ENCODE measurements at places on chromosomes 7 and 10.

- no peak for DNase-seq
Observed at GRCh38 chr7:37390114-37390513, 58.5 kb downstream of the ELMO1 start.

GRCh38 chr10:47025540-47026300 is 114.5 kb downstream of the PTPN20 start:
- DNase-seq, result no peak

GRCh38 chr10:97034301-97034700 is 151.5 kb downstream of the SLIT1 start:
- no peak for DNase-seq

DNA sequence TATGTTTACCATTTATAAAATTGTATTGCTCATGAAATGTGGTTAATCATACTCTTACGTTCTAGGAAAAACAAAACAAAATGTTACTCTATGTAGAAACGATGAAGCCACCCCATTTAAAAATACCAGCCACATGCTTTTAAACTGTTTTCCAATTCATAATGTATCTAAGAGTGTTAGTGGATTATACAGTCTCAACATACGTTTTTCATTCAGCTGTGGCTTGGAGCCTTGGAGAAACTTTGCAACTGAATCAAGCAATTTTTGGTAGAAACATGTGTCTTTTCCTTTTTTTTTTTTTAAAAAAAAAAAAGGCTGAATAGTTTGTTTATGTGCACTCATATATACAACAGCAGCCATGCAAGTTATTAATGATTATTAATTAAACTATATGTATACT is 378.0 kb upstream of the SEMA3D start:
- DNase-seq, result no peak

DNA sequence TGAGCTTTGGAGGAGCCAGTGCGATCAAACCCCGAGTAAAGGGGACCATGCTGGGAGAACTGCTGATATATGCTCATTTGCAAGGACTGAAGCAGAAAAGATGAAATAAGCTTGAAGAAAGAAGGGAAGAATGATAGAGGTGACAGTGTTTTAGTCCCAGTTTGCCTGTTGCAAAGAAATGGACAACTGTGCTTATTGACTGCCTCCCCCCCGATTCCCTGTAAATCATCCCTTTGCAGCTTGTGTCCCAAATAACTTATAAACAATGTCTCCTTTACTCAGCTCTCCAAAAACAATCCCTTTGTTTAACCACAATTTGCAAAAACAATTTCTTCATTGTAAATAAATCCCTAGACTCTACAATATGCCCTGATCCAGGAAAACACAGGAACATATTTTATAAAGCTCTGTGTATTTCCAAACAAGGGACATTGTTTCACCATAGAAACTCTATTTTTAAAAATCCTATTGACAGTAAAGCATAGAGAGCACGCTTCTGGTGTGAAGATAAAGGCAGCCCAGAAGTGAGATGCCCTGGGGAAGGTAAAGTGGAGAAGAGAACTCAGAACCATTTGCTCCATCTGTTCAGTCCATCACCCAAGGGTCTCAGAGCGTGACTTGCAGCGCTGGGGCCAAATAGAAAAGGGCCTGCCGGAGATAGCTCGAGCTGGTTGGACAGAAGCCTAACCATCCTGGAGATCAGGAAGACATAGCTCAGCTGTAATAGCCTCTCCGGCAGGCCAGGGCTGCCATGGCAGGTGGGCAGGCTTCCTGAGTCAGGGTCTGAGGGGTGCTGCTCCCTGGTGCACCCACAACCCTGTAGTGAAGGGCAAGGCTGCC is 280.5 kb downstream of the WDR11 start:
- no peak for DNase-seq

GRCh38 chr10:113965683-113966082 is 78.0 kb upstream of the ADRB1 start:
- DNase-seq, result no peak

DNA sequence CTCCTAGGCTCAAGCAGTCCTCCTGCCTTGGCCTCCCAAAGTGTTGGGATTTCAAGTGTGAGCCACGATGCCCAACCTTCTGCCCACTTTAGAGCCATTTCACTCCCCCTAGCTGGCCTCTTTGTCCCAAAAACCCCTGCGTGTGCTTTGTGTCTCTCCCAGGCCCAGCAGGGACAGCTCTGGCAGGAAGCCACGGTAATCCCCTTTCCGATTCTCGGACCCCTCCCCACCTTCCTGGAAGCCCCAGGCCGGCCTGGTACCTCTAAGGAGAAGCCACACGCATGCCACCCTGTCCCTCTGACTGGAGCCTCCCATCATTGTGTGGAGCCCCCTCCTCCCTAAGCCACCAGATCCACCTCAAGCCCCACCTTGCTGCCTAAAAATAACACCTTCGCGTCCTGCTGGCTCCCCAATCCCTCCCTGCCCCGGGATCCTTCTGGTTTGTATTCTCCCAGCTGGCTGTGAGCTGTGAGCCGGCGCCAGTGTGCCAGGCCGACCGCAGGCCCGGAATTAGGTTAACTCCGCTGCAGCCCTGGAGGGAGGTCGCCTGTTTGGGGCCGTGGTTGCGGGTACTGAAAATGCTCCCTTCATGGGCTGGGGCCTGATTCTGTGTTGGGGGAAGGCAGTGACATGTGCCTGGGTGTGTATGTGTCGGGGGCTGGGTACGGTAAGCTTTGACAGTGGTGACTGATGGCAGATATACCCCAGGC is 16.4 kb upstream of the SRRM3 start:
- DNase-seq, result no peak

DNA sequence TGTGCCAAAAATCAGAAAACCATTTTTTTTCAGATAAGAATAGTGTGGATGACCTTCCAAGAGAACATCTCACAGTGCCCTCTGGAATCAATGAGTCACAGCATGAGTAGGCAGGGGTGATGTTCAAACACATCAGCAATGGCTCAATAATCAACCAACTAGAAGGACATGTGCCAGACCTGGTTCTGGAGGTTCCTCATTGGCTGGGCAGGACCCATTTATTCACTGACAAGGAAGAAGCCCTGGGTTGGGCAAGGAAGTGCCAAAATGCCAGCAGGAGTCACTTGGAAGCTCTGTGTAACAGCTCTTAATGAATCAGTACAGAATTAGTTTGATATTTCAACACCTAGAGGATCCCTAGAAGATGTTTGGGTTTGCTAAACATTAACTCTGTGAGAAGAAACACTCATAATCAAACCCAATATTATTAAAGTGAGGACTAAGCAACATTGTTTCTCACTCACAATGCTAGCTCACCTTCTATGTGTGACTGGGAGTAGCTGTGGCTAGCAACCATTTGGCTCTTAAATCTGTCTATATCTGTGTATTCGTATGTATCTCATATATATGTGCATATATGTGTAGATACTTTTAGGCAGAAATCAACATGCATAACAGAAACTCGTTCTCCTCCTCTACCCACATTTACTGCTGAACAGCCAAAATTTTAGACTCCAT is 72.3 kb upstream of the APBB1IP start:
- DNase-seq, result no peak

GRCh38 chr10:98638920-98639319 is 192.2 kb upstream of the HPS1 start:
- no peak for DNase-seq

DNA sequence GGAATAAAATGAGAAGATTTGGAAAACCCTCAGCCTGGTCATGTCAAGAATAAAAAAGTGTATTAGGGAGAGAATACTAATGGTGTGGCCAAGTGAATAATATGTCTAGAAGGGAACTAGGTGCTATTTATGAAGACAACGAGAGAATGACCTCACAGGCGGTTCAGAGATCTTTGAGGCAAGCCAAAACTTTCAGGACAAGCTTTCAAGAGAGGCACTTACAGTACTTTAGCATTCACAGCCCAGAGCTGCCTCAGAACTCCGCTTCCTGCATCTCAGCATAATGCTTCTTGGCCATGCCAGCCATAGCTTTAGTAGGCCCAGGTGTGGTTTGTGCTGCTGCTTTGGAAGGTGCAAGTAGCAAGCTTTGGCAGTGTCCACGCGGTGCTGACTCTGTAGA is 37.2 kb upstream of the CCDC7 start:
- no peak for DNase-seq

DNA sequence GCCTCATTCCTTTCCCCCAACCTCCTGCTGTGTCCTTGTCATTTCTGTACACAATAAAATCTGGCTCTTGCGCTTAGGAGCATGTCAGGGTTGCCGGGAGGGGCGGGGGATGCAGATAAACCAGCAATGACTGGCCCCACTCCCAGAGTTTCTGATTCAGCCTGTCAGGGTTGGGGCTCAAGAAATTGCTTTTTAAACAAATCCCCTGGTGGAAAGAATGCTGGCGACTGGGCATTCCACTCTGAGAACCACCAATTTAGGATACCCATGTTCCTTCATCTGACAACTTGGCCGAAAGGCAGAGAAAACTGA is 376.4 kb downstream of the TCERG1L start:
- DNase-seq, result no peak

DNA sequence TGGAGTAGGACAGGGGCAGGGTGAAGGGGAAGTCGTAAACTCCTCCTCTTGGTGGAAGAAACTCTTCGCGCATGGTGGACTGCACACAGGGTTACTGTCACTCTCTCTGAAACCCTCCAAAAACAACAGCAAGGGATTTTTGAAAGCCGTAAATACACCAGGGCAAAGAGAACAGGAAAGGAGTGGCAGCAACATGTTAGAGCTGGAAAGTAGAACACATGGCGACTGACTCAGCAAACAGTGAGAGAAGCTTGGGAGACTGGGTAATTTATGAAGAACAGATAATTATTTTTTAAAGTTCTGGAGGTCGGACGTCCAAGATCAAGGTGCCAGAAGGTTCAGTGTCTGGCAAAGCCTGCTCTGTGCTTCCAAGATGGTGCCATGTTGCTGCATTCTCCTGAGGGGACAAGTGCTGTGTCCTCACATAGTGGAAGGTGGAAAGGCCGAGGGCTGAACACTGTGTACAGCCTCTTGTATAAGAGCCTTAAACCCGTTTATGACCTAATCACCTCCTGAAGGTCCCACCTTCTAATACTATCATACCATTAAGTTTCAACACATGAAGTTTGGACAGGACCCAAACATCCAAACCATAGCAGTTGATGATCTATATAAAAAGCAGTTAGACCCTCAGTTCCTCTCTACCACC is 22.5 kb upstream of the C10orf53 start:
- no peak for DNase-seq

DNA sequence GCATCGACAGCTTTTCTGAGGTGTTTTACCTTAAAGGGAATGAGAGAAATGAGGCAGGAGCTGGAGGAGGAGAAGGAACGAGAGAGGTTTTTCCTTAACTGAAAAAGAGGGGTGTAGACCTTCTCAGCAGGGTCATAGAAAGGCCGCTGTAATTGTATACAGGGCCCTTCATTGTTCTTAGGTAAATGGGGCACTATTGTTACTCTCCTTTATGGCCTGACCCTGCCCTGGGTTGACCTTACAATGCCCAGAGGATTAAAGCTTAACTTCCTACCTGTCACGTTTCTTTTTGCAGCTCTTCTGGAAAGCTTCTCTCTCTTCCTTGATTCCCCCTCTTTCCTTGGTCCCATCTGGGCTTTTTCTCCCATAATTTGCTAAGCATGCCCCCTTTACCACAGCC is 13.7 kb upstream of the PDLIM1 start:
- DNase-seq, result no peak
